ENCODE measurements at places on chromosomes 3 and 15.
A peak's percentile ranks its signal among the peaks of the same experiment; 100 is the strongest.

DNA sequence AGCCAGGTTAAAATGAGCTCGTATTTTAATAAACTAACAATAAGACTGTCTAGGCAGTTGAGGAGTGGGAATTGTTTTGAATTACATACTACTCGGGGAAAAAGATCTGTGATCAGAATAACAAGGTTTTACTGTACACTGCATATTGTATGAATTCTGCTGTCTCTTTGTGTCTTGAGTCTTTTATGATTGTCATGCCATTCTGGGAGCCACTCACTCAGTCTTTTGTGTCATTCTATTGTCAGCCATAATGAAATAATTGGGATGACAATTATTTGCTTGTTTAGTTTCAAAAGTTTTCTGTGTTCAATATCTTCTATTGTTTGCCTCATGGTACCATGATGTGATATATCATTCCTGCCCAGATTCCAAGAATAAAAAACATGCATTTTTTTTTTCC, 339.6 kb upstream of the TBL1XR1 start:
- DNase-seq = no peak

- no peak for DNase-seq
Measured at GRCh38 chr3:100545371-100545770, 53.0 kb downstream of the TMEM45A start.

DNA sequence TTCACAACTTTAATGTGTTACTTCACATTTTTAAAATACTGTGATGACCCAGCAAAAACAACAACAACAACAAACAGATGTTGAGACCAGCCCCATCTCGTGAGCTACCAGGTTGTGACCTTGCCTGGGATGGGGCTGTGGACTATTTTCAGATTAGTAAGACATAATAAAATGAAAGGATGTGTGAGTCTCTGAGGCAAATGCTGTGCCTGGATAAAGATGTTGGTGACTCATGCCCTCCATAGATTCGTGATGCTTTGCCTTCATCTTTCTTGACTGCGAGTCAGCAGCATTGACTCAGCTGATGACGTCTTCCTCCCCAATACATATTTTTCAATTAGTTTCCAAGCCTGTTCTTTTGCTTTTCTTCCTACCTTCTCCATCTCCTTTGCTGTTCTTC, 453.0 kb upstream of the CFAP20DC start:
- no peak for DNase-seq

GRCh38 chr15:39922462-39923092, 2.5 kb upstream of the GPR176 start:
- no peak for DNase-seq

DNA sequence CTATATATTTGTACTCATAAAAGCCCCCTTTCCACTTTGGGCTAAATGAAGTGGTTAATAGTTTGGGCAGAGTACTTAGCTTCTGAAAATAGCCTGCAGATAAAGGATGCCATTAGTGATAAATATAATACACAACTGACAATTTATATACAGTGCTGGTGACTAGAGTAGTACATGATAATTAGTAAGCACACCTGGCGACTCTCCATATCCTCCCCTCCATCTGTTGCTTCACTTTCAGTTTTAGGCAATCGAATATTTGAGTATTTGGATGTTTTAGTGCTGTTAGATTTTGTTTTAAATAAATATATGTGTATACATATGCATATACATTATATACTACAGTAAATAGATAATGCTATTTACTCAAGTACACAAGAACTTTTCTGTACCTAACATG, 35.9 kb upstream of the CHMP2B start:
- DNase-seq = no peak

DNA sequence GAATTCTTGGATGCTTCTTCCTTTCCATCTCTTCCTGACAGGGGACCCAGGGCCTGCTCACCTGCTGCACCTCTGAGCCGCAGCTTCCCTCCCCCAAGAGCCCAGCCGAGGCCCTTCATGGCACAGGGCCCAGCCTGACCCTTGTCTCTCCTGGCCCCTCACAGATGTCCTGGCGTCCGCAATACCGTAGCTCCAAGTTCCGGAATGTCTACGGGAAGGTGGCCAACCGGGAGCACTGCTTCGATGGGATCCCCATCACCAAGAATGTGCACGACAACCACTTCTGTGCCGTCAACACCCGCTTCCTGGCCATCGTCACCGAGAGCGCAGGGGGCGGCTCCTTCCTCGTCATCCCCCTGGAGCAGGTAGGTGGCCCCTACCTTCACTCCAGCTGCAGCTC, 66.2 kb downstream of the CORO2B start:
- no peak for DNase-seq

GRCh38 chr3:44913868-44914468, 39.6 kb downstream of the TGM4 start:
- peak; percentile 10 for DNase-seq

- DNase-seq = no peak
Measured at GRCh38 chr3:23387286-23387918, 184.3 kb downstream of the UBE2E2 start.

DNA sequence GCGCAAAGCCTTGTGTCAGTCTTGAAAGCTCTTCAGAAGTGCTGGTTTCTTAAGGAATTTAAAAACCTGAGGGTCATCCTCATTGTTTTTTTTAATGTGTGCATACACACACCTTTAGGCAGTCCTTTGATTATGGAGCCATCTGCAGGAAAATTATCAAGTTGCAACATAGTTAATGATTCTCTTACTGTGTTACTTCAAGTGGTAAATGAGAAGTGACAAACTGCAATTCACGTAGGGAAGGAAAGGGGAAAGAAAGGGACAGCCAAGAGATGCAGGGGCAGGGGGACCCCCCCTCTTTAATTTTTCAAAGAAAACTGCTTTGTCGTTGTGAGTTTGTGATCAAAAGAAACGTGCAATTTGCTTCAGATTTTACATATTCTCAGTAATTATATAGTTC, 162.4 kb upstream of the CGNL1 start:
- no peak for DNase-seq

DNA sequence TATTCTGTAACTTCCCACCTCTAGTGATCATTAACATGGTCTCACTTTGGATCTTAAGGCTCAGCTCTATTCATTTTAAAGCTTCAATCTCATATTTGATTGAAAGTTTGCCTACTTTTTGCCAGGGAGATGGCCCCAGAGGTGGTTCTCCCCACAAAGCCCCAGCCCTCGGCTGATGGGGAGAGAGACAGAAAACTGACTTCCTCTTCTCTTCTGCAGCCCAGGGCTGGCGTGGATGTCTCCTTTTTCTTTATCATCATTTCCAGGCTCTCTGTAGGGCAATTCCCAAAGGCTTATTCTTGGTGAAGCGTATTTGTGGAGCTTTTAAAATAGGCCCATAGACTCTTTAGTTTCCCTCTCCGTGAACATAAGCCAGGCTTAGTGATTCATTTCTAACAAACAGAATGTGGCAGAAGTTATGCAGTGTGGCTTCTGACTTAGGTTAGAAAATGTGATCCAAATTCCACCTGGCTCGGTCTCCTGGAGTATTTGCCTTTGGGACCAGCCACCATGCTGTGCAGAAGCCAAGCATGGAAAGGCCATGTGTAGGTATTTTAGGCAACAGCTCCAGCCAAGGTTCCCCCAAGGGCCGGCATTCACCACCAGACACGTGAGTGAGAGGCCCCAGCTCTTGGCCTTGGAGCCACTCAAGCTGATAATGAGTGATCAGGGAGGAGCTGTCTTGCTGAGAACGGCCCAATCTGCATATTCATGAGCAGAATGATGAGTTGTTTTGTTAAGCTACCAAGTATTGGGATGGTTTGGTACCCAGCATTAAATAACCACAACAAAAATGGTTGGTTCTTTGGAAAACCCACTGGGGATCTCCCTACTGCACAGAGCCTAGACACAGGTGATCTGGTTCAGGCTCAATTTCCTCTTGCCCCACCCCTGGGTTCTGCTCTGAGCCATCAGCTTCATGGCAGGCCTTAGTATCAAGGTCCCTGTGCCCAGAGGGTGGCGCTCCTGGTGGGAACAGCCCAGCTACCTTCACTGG, 353.2 kb upstream of the PROK2 start:
- no peak for DNase-seq

- no peak for DNase-seq
Measured at GRCh38 chr3:119796785-119797184, 14.9 kb downstream of the NR1I2 start.

GRCh38 chr3:152176241-152176640, 92.5 kb upstream of the MBNL1 start:
- no peak for DNase-seq

GRCh38 chr15:40441565-40442531, 1.1 kb downstream of the BAHD1 start:
- DNase-seq = no peak

- DNase-seq = no peak
Measured at GRCh38 chr3:177629276-177629675, 432.0 kb upstream of the TBL1XR1 start.

DNA sequence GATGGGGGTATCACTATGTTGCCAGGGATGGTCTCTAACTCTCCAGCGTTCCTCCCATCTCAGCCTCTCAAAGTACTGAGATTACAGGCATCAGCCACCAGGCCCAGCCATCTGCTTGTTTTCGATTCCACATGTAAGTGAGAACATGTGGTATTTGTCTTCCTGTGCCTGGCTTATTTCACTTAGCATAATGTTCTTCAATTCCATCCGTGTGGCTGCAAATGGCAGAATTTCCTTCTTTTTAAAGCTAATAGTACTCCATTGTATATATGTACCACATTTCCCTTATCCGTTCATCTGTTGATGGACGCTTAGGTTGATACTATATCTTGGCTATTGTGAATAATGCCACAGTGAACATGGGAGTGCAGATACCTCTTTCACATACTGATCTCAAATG, 70.6 kb downstream of the ASB7 start:
- DNase-seq = no peak

DNA sequence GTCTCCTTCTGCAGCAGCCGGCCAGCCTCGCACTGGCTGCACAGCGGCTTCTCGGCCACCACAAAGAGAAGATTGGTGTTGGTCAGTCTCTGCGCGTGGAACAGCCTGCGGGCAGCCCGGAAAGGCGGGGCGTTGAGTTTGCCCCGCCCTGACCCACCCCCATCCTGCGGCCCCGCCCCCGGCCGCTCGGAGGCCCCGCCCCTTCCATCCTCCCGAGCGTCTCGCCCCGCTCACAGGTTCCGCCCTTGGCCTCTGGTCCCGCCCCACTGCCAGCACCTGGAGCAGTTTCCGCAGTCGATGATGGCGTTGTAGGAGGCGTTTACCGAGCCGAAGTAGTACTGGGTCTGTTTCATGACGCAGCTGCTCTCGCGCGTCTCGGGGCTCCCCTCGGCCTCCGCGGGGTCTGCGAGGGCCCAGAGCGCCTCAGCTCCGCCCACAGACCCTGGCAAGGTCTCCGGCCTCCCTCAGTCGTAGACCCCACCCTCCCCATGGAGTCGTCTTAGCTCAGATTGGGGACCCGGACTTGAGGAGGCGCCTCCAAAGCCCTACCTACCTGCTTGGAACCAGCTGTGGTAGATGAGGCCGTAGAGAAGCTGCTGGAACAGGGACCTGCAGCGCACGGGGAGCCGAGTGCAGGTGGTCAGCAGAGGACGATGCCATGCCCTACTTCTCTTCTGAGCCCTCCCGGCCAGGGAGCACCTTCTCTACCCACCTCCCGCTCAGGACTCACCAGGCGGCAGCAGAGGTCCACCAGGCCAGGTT, 5.9 kb upstream of the TMEM115 start:
- no peak for DNase-seq

DNA sequence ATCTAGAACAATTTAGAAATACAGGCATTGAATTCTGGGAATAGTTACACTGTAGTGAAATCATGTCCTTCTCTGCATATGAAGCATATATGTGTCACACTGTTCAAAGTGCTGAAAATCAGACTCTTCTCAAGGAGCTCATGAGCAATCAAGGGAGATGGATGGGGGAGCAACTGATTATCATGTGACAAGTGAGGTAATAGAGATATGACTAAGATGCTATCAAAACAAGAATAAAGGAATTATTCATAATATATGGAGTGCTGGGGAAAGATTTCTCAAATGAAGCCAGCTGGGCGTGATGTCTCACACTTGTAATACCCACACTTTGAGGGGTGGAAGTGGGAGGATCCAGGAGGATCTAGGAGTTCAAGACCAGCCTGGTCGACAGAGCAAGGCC, 74.9 kb upstream of the CHRNB4 start:
- no peak for DNase-seq

DNA sequence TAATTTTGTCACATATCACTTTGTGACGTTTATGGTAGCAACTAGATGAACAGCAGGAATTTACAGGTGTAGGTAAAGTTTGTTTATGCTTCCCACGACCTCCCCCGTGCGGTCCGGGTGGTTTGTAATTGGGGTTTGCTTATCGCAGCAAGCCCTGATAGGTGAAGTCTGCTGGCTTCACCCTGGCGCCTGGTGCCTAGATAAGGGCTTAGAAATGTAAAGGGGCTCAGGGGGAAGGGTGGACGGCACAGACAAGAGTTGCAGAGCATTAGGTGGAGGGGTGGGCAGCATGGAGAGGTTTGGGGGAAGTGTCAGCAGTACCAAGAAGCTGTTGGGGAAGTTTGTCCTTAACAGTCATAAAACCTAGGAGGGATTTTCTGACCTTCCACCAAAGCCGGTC, 108.1 kb upstream of the RNF7 start:
- no peak for DNase-seq

- DNase-seq = no peak
Measured at GRCh38 chr3:186608624-186609215, 4.1 kb upstream of the AHSG start.

DNA sequence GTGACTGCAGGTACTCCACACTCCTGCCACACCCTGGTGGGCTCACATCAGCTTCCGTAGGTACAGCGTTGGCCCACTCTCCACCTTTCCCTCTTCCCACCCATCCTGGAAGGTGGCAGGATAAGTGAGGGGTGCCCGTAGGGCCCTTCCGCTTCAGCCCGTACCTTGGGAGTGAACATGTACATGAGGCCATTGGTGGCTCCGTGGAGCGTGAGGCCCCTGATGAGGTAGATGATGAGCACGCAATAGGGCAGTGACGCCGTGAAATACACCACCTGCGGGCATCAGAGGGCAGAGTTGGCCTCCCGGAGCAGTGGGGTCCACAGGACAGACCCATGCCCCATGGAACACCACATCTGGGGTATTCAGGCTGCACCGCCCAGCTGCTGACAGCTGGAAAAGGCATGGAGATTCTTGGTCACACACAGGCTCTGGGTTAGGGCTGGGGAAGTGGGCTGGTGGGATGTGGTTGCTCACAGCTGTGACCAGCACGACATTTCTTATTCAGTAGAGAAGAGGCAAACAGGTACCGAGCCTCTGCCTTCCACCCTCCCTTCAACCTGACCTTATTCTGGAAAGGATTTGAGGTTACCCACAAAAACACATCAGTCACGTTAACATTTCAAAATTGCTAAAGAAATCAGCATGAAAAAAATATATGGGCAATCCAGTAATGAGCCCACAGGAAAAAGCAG, 23.8 kb downstream of the SLC6A20 start:
- no peak for DNase-seq

- DNase-seq = peak; percentile 94
Measured at GRCh38 chr3:140941434-140942220, at the start of gene SLC25A36. SLC25A36 (plus strand) TSS chr3:140941836; CDS start chr3:140942055, 219 bp downstream.

DNA sequence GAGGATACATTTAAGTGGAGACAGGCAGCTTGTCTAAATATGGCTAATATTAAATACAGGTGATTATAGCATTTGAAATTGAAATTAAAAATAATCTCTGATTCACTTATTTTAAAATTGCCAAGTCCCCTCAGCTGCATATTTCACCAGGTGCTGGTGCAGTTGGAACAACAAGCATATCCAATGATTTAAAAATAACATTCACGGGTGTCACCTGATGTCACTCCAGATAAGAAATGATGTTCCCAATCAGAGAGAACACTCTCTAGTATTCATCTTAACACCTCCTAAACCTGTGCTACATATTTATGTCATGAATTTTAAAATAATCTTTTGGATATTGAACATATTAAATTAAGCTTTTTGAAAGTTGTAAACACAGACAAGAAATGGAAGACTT, 249.9 kb downstream of the CADM2 start:
- no peak for DNase-seq

Measured in NCI-H187 treated with DMSO at 0.1 percent for 48 hours (cell line).